RWPE2 (cell line): ENCODE measurements at places on chromosomes 2 and 18.

DNA sequence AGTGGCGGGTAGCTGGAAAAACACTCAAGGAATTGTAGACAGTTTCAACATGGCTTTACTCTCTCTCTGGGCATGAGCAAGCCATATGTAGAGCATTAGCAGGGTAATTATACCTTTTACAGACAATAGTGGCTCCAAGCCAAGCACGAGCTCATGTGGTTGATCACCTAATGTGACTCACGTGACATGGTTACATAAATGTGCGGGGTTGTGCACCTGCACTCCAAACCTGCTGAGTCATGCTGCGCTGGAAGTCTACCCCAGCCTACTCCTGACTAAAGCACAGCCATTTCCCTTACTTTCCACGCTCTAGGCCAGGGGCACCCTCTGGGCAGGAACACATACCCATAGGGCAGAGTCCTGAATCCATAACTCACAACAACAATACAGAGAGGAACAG, 232.8 kb downstream of the MBD5 start:
- no peak overlapping the region for H3K27ac ChIP-seq
- H3K4me3 ChIP-seq = no peak overlapping the region
- DNase-seq = no peak
- no peaks in the 10 kb centered on the region for H3K4me1 ChIP-seq

- peak overlapping the region; percentile 41 for H3K27ac ChIP-seq
- no peak overlapping the region for H3K4me3 ChIP-seq
- no peak for DNase-seq
- H3K36me3 ChIP-seq = peaks cover 4% of the 10 kb centered on the region; the same call in 1 of the 2 replicates
These were observed 14.0 kb downstream of the ANXA4 start for GRCh38 chr2:69755862-69756467.

- no peaks in the 10 kb centered on the region for H3K27me3 ChIP-seq
- DNase-seq = no peak
- no peak overlapping the region for H3K4me3 ChIP-seq
- H3K4me1 ChIP-seq = peaks cover 4% of the 10 kb centered on the region
These were observed 5.2 kb upstream of the SIGLEC15 start for GRCh38 chr18:45820106-45820745.

- DNase-seq = no peak
- H3K4me1 ChIP-seq = peaks cover 5% of the 10 kb centered on the region
- peaks cover 4% of the 10 kb centered on the region for H3K36me3 ChIP-seq
These were observed 539 bp upstream of the MOB4 start for GRCh38 chr2:197515315-197515738.

DNA sequence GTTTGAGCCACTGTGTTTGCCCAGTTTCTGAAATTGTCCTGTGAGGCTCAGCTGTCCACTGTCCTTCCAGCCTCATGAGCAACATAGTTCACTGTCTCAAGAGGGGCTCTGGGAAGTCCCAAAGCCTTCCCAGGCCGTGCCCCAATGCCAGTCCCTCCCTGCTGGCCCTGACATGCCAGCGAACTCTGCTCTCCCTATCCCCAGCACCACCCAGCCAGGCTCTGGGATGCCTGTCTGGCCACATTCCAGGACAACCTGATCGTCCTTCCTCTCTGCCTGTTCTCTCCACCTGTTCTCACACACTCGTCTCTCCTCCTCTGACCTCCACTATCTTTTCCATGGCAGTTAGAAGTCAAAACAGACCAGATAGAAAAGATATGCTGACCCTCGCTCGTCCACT, 278.0 kb upstream of the ID2 start:
- H3K4me3 ChIP-seq = no peak overlapping the region
- H3K27ac ChIP-seq = no peak overlapping the region
- H3K27me3 ChIP-seq = no peaks in the 10 kb centered on the region
- no peaks in the 10 kb centered on the region for H3K36me3 ChIP-seq
- no peak for DNase-seq
- H3K4me1 ChIP-seq = no peaks in the 10 kb centered on the region

GRCh38 chr2:189287982-189288521, 108.5 kb upstream of the COL5A2 start:
- no peak overlapping the region for H3K4me3 ChIP-seq
- H3K27me3 ChIP-seq = no peaks in the 10 kb centered on the region
- H3K36me3 ChIP-seq = no peaks in the 10 kb centered on the region
- peak overlapping the region; percentile 85 for H3K27ac ChIP-seq

- H3K36me3 ChIP-seq = no peaks in the 10 kb centered on the region
- H3K27ac ChIP-seq = no peak overlapping the region
- peaks cover 8% of the 10 kb centered on the region for H3K4me1 ChIP-seq
- H3K27me3 ChIP-seq = no peaks in the 10 kb centered on the region
These were observed 17.6 kb downstream of the DHRS9 start for GRCh38 chr2:169086893-169087467.

GRCh38 chr18:35789543-35789942, 182.9 kb upstream of the RMP24 start:
- no peaks in the 10 kb centered on the region for H3K4me1 ChIP-seq
- H3K4me3 ChIP-seq = no peak overlapping the region
- peaks cover 5% of the 10 kb centered on the region for H3K27me3 ChIP-seq
- H3K36me3 ChIP-seq = no peaks in the 10 kb centered on the region
- H3K27ac ChIP-seq = no peak overlapping the region
- DNase-seq = no peak

DNA sequence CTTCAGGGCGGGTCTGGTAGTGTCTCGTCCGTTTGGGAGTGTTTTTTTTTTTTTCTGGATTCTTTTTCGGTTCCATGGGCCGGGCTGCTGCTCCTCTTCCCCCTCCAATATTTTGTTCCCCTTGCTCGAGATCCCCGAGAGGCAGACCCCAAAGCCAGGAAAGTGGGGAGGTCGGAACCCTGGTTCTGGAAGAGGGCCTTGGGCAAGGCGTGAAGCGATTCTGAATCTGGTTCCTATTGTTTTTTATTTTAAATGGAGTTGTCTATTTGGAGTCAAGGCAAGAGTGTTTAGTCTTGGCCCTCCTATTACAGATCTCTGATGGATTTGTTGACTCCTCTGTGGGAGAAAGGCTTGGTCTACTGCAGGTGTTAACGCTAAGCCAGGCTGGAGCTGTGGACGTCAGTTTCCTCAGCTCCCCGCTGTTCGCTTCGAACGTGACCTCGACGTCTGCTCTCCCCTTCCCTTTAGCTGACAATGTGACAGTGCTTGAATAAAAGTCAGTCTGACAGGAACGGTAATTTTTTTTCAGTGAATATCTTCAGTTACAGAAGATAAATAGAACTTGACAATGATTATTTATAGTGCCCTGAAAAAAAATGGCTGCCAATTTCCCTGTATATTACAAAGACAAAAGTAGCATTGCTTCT, 683 bp upstream of the DNAJC27 start:
- no peaks in the 10 kb centered on the region for H3K36me3 ChIP-seq
- peak overlapping the region; percentile 60 for H3K27ac ChIP-seq
- H3K4me1 ChIP-seq = no peaks in the 10 kb centered on the region
- DNase-seq = no peak
- H3K4me3 ChIP-seq = peak overlapping the region; percentile 60
